ENCODE measurements at places on chromosomes 7 and 10.

GRCh38 chr7:42527004-42527403, 290.0 kb upstream of the GLI3 start:
- no peak for DNase-seq

DNA sequence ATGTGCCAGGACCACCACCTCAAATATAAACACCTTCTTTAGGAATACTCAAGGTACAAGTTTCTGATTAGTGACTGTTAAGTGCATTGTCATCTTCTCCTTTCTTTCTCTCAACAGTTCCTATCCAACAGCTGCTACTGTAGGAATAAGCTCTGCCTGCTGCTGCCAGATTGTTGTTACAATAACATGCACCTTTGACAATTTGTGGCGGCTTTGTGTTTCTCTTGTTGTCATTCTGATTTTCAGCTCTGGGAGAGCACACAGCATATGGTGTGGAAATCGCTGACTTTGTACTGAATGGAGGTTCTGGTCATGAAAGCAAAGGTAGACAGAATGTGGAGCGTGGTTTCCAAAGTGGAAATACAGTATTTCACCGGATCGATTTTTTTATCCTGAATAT, 182.8 kb downstream of the SEC23IP start:
- no peak for DNase-seq

- DNase-seq: no peak
Observed at GRCh38 chr10:98795467-98795866, 348.7 kb upstream of the HPS1 start.

DNA sequence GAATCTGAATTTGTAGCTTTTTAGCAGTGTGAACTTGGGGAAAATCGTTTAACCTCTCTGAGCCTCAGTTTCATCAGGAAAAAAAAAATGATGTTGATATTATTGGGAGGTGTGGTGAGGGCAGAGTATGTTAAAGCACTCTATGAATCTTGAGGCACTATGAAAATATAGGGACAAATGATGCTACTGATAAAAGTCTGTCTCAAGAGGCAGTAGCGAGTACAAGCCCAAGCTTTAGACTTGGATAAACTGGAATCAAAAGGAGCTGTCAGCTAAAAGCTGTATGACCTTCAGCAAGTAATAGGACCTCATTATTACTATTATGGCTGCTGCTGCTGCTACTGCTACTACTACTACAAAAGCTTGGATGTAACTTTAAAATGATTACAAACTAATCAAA, 8.4 kb downstream of the ZNF277 start:
- no peak for DNase-seq

DNA sequence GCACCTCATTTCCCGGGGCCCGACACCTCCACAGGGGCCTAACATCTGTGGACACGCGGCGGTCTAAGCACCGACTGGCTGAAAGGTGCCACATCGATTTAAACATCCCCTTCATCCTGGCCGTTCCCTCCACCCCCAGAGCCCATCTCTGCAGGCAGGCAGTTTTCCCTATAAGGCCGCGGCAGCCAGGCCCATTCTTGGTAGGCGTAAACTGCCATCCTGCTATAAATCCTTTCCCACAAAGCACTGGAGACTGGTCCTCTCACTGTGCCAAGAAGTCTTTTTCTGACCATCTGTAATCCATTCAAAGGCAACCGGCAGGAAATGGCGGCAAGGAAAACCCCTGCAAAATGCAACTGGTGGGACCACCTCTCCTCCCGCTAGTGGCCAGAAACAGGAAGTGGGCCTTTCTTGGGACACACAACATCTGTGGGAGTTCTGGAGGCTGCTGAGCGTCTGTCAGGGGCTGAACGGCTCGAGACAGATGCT, 22.4 kb downstream of the ATXN7L1 start:
- DNase-seq: no peak

DNA sequence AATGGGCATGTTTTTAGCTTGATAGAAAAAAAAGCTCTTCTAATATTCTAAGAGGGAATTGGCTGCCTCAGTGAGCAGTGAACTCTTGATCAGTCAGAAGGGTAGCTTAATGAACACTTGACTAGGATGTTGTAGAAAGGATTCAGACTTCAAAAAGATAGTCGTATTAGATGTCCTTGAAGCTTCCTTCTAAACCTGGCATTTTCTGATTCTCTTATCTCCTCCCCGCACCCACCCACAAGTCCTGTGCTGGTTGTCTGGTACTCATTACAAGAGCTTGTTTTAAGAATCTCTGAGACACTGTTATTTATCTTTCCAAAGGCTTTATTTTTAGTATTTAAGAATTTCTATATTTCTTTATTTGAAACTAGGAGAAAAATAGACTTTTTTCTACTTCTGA, 7.4 kb upstream of the SMIM30 start:
- no peak for DNase-seq

DNA sequence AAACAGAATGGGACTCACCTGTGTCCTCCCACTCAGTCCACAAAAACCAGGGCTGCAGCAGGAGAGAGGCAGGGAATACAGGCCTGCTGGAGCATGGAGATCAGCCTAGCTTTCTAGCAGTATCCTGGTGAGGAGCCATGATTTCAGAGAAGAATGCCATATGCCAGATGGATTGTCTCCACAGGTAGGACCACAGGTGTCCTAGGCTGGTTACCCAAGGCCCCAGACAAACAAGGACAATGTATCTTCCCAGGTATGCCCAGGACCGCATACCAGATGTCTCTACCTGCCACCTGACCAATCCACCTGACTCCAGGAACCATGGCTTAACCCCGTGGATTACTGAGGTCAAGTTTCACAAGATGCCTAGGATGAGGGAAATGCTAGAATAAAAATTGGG, 295.4 kb upstream of the NPSR1 start:
- DNase-seq: no peak

- DNase-seq: no peak
Observed at GRCh38 chr7:141201145-141201885, 127.5 kb downstream of the TMEM178B start.

- peak; percentile 63 for DNase-seq
Observed at GRCh38 chr10:122648599-122649428, 50.8 kb downstream of the C10orf120 start.

DNA sequence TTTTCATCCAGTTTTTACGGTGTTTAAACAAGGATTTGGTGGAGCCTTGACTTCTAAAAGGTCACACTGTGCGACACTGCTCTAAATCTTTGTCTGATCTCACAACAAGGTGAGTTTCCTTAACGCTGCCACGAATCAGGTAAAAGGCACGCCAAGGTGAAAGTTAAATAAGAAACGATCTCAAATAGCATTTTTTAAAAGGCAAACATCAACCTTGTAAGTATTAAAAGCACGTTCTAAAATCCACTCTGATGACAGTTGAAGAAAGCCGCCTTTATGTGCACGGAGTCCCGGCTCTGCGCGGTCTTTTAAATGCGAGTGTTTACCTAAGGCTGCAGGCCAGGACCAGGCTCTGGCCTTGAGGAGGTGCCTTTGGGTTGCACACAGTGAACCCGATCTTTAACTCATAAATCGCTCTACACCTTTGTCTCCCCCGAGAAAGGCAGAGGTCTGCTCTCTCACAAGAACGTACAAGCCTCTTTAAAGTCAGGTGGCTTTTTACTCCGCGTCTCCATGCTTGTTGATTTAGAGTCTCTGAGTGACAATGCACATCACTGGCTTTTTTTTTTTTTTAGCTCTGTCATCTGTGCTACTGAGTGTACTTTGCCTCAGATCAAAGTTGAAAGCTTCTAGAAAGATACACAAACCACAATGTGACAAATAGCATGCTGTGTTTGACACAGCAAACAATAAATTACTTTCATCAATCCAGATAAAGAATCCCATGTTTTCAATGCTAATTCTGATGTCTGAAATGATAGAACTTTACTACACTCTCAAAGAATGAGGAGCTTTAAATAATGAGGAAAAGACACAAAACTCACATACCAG, 25.9 kb upstream of the RNF32 start:
- no peak for DNase-seq

DNA sequence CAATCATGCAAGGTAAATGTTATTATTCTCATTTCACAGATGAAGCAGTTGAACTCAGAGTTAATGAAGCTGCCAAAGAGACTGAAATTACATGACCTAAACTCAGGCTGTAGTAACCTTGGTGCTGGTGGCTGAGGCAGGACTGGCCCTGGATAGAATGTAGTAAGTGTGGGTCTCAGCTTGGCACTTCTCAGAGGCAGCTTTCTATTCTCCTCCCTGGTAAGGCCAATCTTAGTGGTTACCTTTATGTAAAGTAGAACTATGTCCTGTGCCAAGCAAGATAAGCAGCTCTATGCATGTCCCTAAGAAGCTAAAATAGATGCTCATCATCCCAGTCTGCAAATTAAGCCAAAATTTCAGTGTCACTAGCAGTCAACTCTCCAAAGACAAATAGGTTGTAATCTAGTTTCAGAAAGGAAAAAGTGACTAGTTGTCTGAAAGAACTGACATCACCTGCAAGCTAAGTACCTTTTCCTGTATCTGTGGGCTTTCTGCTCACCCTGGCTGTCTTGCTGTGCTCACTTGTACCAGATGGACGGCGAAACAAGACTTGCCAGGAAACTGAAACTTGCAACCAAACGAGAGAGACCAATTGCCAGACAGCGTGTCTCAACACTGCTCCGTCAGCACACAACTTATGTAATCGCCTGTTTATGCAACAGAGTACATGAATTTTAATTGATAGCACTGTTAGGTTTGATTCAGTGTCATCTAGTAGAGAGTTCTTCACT, 43.7 kb downstream of the CH25H start:
- DNase-seq: peak; percentile 80

Data from activated effector memory CD4-positive, alpha-beta T cell treated with anti-CD3 and anti-CD28 coated beads, Interleukin-2, amount 50 U/mL, for 16 hours (primary cell).